ENCODE measurements at places on chromosomes 3 and 15.

- no peak for DNase-seq
- no peaks in the 10 kb centered on the region for H3K27me3 ChIP-seq
- H3K27ac ChIP-seq = no peak overlapping the region
These were observed 408.0 kb downstream of the MECOM start for GRCh38 chr3:169255511-169255910.

DNA sequence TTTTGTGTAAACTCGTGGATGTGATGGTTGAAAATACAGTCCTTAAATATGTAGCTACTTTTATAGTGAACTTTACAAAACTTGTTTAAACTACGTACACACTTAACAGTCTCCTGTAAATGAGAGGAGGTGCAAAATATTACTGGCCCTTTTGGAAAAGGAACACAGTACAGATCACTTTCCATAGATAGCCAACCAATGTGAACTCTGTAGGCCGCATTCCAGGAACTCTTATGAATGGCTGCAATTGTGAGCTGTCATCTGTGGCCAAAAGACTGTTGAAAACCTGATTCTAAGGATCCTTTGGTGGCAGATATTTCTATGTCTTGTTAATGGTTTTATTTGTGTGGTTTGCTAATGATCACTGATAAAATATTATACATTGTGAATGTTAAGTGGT, 6.2 kb downstream of the TSC22D2 start:
- DNase-seq = peak; percentile 66
- H3K4me1 ChIP-seq = peaks cover 43% of the 10 kb centered on the region
- H3K36me3 ChIP-seq = peaks cover 15% of the 10 kb centered on the region
- no peaks in the 10 kb centered on the region for H3K27me3 ChIP-seq

DNA sequence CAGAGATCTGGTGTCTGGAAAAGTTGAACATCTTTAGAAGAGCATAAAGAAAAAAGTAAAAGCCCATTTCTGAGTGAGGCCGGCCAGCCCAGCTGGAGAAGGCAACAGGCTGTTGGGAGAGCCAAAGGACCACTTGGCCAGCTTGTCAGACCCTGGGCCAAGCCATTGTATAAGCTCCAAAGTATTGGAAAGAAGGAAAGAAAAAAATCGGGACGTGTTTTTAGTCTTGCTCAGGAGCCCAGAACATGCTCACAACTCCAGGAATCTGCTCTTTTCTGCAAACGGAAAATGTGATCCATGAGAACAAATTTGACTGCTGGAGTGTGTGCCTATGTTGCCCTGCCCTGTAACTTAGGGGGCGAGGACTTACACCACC, 10.4 kb upstream of the CLPX start:
- H3K36me3 ChIP-seq = no peaks in the 10 kb centered on the region
- no peaks in the 10 kb centered on the region for H3K4me1 ChIP-seq
- no peak overlapping the region for H3K4me3 ChIP-seq
- H3K27me3 ChIP-seq = no peaks in the 10 kb centered on the region
- no peak for DNase-seq

DNA sequence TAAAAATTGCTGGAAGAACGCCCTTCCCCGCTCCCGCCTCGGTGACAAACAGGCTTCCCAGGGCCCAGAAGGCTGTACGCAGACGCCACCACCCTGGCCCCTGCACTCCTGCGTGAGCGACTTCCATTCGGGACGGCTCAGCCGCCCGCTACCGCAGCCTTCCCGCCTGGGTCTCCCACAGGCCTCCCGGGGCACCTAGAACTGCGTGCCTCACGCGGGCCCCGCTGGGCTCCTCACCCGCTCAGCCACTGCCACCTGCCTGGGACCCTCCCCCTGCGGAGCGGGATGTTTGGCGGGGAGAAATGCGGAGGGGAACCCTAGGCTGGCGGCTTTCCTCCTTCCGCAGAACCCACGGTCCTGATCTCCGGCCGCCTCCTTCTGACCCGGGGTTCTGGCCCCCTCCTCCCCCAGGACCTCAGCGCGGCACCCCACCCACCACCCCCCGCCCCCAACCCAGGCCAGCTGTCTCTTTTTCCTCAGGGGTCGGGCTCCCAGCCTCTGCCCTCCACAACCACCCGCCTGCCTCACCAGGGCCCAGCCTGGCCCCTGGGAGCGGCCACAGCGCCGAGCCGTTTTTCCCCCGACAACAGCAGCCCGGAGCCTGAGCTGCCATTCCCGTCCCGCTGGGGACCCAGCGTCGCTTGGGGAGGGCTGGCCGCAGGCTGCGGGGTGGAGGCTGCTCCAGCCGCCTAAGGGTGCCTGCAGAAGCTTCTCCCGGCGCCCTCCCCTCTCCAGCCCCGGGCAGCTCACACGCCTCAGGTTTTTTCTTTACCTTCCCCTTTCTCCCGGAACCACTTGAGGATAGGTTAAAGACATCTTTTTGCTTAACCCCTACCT, 27.6 kb upstream of the RAB7A start:
- H3K4me1 ChIP-seq = no peaks in the 10 kb centered on the region
- H3K4me3 ChIP-seq = peak overlapping the region; percentile 18
- H3K27ac ChIP-seq = no peak overlapping the region
- H3K27me3 ChIP-seq = no peaks in the 10 kb centered on the region

DNA sequence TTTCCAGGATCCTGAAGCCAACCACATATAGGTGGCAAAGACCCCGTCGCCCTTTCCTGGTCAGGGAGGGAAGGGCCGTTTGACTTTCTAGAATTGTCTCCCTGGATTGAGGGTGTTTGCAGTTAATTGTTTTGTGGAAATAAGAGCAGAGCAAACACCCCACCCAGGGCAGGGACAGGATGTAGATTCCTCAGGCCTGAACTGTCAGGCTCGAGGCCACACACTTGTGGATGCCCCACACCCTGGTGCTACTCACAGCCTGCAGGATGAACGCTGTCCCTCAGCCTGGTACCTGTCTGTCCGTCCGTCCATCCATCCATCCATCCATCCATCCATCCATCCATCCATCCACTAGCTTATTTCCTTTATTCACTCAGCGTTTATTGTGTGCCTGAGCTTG, 29.9 kb upstream of the FLNB start:
- no peaks in the 10 kb centered on the region for H3K27me3 ChIP-seq
- no peak overlapping the region for H3K27ac ChIP-seq
- DNase-seq = no peak
- H3K36me3 ChIP-seq = peaks cover 6% of the 10 kb centered on the region
- peaks cover 33% of the 10 kb centered on the region for H3K4me1 ChIP-seq

DNA sequence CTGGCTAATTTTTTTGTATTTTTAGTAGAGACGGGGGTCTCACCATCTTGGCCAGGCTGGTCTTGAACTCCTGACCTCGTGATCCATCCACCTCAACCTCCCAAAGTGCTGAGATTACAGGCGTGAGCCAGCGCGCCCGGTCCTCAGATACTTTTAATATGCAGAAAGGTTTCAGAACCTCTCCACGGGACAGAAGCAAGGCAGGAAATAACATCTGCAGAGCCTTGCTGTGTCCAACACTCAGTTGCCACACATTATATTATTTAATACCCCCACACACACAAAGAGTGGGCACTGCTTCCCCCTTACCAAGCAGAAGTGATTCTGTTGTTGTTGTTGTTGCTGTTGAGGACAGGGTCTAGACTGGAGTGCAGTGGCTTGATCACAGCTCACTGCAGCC, 28.0 kb downstream of the OSBPL10 start:
- H3K27me3 ChIP-seq = no peaks in the 10 kb centered on the region
- no peak for DNase-seq
- H3K4me1 ChIP-seq = peaks cover 14% of the 10 kb centered on the region
- H3K27ac ChIP-seq = no peak overlapping the region

DNA sequence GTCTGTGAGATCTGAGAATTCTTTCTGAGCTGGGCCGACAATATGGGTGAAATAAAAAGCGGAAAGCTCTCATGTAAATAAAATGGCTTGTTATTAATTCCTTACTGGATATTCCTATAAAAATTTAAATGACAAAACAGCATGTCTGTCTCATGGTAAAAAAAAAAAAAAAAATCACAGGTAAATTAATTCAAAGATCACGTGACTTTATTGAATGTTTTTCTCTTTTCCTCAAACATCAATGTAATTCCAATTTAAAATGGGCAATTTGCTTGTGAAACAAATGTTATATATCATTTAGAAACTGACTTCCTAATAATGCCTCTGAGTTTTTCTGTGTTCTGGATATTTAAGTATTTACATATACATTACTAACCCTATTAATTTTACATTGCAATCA, 280.3 kb downstream of the NR2F2 start:
- H3K4me3 ChIP-seq = no peak overlapping the region
- H3K27me3 ChIP-seq = peaks cover 50% of the 10 kb centered on the region
- no peak overlapping the region for H3K27ac ChIP-seq

- no peak overlapping the region for H3K27ac ChIP-seq
- no peaks in the 10 kb centered on the region for H3K27me3 ChIP-seq
- H3K4me3 ChIP-seq = no peak overlapping the region
These were observed 141.6 kb upstream of the STT3B start for GRCh38 chr3:31391150-31391549.

DNA sequence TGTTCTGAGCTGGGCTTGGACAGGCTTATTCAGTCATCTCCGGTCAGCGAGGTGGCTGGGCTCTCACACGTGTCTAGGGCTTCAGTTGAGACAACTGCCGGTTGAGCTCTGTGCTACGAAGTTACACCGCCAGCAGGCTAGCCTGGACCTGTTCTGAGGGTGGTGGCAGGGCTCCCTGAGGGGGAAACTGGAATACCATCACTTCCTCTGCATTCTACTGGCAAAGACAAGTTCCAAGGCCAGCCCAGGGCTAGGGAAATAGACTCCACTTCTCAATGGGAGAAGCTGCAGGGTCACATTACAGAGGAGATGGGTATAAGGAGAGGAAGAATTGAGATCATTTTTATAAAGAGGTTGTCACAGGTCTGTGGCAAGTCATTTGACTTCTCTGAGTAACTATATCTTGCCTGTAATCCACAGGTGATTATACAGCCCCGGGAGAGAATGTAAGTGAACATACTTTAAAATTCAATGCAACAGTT, 106.8 kb upstream of the IL12A start:
- peak overlapping the region; percentile 26 for H3K4me3 ChIP-seq
- peak; percentile 94 for DNase-seq
- peaks cover 5% of the 10 kb centered on the region for H3K36me3 ChIP-seq
- H3K27ac ChIP-seq = peak overlapping the region; percentile 92
- H3K4me1 ChIP-seq = peaks cover 34% of the 10 kb centered on the region
- no peaks in the 10 kb centered on the region for H3K27me3 ChIP-seq

DNA sequence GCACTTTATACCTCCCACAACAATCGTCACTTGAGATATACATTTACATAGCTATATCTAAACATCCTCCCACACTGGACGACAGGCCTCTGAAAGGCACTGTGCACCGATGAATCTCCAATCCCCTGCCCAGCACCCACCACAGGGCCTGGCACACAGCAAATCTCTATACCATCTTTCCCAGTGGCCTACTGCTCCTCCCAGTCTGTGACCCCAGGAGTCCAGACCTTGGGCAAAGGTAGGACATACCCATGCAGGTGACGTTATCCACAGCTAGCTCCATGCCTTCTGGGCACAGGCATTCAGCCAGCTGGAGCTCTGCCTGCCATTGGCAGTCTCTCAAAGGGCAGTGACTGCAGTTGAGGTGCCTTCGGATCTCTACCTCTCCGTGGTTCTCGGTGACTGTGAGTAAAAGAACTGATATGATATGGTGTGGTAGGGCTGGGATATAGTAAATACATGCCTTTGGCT, 5.8 kb downstream of the LTK start:
- H3K4me3 ChIP-seq = no peak overlapping the region
- H3K27ac ChIP-seq = no peak overlapping the region
- DNase-seq = peak; percentile 89
- no peaks in the 10 kb centered on the region for H3K36me3 ChIP-seq
- no peaks in the 10 kb centered on the region for H3K27me3 ChIP-seq

- no peak overlapping the region for H3K4me3 ChIP-seq
- no peaks in the 10 kb centered on the region for H3K36me3 ChIP-seq
- no peak for DNase-seq
These were observed 22.0 kb upstream of the RBSN start for GRCh38 chr3:15120986-15121385.

DNA sequence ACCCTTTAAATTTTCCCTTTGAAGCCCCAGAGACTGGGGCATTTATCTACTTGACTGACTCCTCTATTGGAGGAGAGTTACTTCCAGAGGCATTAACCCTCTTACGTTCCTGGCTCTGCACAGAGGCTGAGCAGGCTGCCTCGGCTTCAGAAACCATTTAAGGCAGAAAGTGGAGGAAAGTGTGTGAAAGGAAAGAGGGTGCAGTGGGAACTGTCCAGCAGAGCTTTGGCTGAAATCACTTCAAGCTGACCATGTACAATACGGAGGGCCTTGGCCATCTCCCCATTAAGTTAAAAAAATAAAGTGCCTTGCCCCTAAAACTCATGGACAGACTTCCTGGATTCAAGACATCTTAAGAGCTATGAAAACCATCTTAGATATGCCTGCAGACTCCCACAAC, 238.7 kb downstream of the SV2B start:
- no peak overlapping the region for H3K27ac ChIP-seq
- no peaks in the 10 kb centered on the region for H3K4me1 ChIP-seq
- H3K4me3 ChIP-seq = no peak overlapping the region
- DNase-seq = peak; percentile 48
- peaks cover 7% of the 10 kb centered on the region for H3K36me3 ChIP-seq
- peaks cover 15% of the 10 kb centered on the region for H3K27me3 ChIP-seq

DNA sequence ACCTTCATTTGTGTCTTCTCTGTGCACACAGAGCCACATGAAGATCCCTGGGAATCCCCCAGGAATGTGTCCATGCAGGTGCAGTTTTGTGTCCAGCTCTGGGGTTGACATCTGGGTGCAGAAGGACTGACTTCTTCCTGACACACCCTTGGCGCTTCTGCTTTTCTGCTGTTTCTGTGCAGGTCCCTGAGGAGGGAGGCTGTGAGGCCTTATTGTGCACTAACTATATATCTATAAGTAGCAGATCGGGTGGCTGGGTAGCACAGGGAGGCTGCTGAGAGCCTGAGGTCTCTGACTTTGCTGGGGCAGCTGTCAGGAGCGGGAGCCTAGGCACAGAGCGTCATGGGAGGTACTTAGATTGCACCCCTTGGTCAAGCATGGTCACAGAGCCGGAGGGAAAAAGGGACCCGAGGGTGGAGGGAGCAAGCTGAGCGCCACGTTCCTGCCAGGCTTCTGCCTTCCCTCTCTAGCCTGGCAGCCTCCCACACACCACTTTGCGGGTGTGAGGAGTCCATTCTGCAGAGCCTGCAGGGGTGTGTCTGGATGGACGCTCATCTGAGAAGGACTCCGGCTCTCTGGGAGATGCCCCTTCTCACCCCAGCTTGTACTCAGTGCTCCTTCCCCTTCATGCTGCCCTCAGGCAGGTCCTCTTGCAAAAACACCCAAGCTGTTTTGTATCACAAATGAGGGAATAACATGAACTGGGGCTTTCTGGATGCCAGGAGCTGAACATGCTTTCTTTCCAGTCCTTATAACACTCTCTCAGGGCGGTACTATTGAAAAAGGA, 23.9 kb downstream of the CCDC33 start:
- H3K4me3 ChIP-seq = no peak overlapping the region
- H3K36me3 ChIP-seq = no peaks in the 10 kb centered on the region
- no peak for DNase-seq
- H3K27ac ChIP-seq = no peak overlapping the region
- H3K27me3 ChIP-seq = peaks cover 86% of the 10 kb centered on the region
